Stimulated activated CD4-positive, alpha-beta T cell treated with anti-CD3 and anti-CD28 coated beads, Interleukin-15, amount 100 ng/mL, for 24 hours (primary cell): ENCODE measurements at places on chromosomes 4 and X.
A peak's percentile ranks its signal among the peaks of the same experiment; 100 is the strongest.

- peak; percentile 27 for DNase-seq
These were observed 714.2 kb downstream of the RPA4 start for GRCh38 chrX:97597954-97598353.

DNA sequence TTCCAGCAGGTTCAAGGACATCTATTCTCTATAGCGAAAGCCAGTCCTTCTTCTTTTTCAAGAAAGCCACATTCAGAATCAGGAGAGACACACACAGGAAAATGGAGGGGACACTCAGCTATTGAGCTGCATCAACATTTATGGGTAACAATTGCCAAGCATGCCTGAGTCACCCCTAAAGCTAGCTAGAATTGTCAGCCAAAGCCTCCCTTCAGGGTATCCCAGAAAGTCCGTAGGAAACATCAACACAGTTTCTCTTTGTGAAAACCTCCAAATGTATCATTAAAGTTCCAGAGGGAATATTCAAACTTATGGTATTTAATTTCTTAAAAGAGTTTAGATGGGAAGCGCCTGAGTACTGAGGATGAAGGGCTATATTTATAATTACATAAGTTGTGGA lies 331.1 kb upstream of the SLC7A11 start:
- no peak for DNase-seq

DNA sequence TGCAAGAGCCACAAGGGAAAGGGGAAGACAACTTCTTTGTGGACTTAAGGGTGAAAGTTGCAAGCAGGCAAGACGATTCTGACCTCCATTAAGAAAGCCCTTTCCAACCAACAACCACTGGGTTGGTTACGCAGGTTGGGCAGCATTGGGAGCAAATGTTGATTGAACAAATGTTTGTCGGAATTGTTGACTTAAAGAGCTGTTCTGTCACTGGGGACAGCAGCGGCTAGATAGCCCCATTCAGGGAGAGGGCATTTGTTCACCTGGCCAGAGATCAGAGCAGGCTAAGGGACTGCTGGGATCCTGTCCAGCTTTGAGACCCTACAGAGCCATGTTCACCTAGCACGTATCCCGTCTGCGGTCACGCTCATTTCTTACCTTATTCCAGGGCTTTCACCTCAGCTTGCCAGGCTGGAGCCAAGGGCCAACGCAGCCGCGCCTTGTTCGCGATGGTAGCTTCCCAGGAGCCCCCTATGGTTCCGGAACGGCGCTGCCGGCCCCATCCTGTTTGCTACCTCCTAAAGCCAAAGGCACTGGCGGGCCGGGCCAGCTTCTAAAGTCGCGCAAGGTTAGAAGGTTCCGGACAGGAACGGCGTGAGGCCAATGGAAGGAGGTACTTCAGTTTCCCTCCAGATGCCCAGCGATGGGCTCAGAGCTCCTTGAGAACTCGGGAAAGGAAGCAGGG lies 24.6 kb downstream of the F9 start:
- DNase-seq, result no peak

DNA sequence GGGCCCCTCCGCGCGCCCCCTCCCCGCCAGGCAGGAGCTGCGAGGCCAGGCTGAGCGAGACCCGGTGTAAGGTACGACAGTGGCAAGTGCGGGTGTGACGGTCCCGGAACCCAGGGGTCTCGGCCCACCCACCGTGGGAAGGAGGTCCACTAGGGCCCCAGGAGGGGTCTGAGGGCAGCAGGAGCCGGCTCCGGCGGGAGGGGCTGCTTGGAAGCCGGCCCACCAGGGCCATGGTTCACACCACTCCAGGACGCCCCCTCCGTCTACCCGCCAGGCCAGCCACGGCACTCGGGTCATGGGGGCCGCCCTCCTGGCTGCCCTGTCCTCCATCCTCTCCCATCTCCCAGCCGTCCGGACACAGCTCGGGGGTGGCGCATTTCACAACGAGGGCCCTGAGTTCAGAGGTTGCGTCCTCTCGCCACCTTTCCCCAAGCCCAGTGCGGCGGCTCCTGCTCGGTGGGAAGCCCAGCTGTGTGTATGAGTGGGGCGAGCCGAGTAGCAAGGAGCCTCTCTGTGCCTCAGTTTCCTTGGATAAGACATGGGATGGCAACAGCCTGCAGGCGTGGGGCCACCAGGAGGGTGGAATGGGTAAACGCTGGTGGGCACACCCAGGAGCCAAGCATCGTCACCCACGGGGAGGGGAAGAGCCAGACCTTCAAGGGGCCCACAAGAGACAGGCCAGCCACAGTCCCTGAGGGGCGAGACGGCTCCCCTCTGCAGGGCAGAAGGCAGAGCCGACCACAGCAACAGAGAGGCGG lies 81.3 kb downstream of the FAM53A start:
- no peak for DNase-seq

GRCh38 chr4:21738821-21739220 lies 209.8 kb downstream of the KCNIP4 start:
- no peak for DNase-seq

DNA sequence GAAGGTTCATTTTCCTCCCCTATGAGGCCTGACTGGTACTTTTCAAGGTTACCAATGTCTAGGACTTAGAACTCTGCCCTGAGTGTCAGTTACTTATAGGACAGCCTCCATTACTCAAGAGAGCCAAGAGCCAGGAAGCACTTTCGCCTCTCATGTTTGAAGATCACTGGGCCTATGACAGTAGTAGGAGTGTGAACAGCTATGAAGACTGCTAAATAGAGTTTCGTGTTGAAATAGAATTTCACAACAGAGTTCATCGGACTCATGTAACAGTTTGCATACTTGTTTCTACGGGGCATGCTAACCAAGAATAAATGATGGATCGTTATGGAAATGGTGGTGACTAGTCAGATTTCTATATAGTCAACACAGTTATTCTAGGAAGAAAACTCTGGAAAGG lies 97.8 kb upstream of the GPC4 start:
- DNase-seq, result no peak

DNA sequence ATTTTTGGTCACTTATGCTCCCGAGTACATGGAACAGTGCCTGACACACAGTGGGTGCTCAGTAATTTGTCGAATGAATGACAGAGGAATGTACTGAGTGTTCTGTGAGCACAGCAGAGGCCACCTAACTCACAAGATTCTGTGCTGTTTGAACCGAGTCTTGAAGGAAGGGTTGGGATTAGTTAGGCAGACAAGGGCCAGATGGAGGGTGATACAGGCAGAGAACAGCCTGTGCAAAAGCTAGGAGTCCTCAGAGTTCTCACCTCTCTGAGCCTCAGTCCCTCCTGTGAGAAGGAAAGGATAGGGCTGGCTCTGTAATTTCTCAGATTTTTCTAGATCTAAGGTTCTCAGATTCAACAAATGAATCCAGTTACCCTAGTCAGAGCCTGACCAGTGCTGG lies 108.8 kb downstream of the NHSL2 start:
- DNase-seq, result no peak

GRCh38 chr4:96175871-96176270 lies 336.0 kb downstream of the PDHA2 start:
- DNase-seq, result no peak
